Lower lobe of right lung (tissue), 2 donors: ENCODE measurements at places on chromosomes 2 and 18. TPM values are rescaled to one million over a fixed set of nuclear protein-coding genes. Genes with fewer than 3 reads are reported as not detected.

The THUMPD2 gene
- 10.0 TPM for total RNA-seq

- DNase-seq = no peak
Measured at GRCh38 chr2:226831266-226831665, 4.6 kb upstream of the RHBDD1 start.

DNA sequence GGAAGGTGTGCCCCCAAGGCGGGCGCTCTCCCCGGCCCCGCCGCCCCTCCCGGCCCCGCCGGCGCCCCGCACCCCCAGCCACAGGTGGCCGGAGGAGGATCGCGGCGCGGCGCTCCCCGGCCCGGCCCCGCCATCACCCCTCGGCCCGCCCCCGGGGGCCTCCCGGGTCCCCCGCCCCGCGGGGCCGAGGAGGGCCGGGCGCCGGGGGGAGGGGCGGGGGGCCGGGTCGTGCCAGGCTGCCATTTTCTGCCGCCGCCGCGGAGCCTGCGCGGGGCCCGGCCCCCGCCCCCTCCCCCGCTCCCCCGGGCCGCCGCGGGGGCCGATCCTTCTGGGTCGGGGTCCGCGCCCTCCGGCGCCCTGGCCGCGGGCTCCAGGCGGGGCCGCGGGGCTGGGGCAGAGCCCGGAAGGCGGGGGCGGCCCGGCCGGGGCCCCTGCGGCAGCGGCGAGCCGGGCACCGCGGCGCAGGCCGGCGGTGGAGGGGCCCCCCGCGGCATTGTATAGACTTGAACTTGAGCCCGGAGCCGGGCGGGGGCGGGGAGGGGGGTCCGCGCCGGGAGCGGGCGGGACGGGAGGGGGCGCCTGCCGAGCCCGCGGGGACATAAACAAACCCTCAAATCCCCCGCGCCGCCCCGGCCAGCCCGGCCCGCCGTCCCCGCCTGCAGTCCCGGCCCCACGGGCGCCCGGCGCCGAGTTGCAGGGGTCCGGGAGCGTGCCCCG, 556 bp downstream of the DNMT3A start:
- DNase-seq = peak; percentile 60

The BBS5 gene
- 7.0 TPM for total RNA-seq

The APCDD1 gene
- 33.4 TPM for total RNA-seq
